ENCODE measurements at places on chromosomes 2 and 18.

GRCh38 chr2:124875627-124876244, 850.6 kb downstream of the CNTNAP5 start:
- DNase-seq = no peak

DNA sequence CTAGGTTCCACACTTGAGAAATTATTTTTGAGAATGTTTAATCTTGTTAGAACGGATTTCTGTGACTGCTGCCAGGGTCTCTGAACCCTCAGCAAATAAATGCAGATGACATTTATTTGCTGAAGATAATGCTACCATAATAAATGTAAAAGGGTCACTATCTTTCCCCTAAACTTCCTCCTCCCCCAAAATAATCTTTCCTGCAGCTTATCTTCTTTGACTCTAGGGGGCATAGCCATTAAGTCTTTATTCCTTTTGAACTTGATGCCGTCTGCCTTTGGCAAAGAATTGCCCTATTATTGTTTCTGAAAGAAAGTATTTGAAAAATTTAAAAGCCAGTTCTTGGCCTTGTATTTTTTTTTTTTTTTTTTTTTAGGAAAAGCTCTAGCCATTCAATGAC, 63.6 kb upstream of the ACSL3 start:
- DNase-seq = no peak

DNA sequence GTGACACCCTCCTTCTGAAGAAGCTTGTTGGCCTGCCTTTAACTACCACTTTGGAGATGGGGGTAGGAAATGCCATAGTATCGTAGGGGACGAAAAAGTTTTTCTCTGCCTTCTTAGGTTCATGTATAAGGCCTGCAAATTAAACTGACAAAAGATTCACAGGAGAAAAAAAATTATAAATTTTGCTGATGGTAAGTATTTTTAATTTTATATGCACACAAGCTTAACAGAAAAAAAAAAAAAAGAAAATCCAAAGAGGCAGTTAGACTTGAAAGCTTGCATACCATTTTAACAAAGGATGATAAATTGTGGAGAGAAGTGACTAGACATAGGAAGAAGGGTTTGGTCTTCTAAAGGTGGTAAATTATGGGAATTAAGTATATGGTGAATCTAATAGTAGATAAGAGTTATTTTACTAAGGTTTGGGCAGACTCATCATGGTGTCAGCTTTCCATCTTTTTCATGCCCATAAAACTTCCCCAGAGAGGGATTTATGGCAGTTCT, 62.5 kb upstream of the B3GNT2 start:
- DNase-seq = no peak

- no peak for DNase-seq
These were observed 264.6 kb downstream of the RBM43 start for GRCh38 chr2:150997066-150997465.

GRCh38 chr2:181158427-181158826, 178.0 kb downstream of the UBE2E3 start:
- no peak for DNase-seq

DNA sequence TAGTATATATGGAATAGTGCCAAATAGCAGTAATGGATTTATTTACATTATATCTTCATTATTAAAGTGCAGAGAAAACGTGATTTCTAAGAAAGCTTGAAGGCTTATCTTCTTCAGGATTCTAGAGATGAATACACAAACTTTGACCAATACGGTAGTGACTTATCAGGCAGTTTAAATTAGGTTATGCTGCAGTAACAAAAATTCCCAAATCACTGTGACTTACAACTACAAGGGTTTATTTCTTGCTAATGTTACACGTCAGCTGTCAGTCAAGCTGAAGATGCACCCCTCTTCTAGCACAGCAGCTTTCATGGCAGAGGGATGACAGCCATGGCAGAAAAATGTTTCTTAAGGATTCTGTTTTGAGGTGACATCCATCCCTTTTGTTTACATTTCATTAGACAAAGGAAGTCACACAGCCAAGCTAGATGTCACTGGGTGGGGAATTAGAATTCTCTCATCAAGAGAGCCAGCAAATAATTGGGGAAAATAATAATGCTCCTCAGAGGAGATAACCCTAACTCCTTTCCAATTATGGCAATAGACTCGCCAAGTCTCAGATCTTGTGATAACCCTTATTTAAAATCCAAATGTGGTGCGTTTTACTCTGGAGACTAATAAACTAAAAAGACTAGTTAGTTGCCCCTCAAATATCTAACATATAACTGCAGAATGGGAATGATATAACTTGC, 268.3 kb upstream of the CYP26B1 start:
- no peak for DNase-seq

DNA sequence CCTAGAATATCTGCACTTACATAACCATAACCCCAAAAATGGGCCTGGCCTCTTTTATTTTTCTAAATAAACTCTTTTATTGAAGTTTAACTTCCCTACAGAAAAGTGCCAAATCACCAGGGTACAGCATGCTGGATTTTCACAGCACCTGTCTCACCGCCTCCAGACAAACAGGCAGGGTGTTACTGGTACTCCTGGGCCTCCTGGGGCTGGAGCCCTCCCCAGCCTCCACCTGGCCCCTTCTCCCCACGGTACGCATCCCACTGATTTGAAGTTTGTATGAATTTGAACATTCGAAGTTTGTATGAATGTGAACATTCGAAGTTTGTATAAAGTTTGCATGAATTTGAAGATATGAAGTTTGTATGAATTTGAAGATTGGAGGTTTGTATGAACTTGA, 232.1 kb downstream of the NDUFA10 start:
- DNase-seq = no peak

- DNase-seq = no peak
These were observed 19.9 kb downstream of the SH2D6 start for GRCh38 chr2:85438201-85439024.

DNA sequence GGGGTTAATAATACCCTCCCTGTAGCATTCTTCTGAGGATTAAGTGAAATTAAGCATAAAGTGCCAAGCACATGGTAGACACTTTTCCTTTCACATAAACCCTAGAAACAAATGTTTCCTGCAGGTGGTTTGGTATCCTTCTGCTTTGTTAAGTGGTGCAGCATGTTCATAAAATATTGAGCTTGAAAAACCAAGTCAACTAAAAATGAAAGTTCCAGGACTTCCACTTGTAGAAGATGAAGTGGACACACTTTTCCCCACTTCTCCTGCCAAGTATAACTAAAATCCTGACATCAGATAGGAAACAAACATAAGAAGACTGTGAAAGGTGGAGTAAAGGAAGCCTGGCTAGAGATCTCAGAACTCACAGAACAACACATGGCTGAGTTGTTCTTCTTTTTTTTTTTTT, 90.5 kb downstream of the COLEC12 start:
- no peak for DNase-seq

DNA sequence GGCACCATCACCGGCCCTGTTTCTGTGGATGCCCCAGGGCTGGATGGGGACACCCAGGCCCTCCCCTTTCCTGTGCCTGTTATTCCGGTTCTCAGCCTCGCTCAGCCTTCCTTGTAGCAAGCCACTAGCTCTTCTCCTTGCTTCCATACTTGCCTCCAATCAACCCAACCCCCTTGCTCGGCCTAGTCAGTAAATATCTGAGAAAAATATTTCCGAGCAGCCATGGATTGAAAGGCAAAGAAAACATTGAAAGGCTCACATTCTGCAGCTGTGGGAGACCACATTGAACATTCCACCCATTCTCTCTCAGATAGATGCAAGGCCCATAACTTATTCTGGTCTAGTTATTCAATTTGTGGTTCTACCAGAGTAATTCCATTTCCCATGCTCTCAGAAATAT, 114.9 kb downstream of the SPP2 start:
- no peak for DNase-seq

DNA sequence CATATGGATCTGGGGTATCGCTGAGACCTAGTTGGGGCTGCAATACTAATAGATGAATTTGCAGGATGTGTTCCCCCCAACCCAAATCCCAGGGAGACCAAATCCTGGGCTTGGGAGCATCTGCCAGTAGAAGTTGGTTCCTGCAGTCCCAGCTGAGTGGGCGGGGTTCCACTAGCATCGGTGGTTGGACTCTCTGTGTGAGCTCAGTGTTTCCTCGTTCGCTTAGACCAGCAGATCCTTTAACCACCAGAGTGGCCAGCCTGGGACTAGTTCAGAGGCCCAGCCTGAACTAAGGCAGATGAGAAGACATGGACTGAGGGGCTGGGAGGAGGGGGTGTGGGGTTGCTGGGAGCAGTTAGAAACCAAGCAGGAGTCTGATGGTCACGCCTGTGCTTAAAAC, 40.7 kb downstream of the PCARE start:
- DNase-seq = no peak

DNA sequence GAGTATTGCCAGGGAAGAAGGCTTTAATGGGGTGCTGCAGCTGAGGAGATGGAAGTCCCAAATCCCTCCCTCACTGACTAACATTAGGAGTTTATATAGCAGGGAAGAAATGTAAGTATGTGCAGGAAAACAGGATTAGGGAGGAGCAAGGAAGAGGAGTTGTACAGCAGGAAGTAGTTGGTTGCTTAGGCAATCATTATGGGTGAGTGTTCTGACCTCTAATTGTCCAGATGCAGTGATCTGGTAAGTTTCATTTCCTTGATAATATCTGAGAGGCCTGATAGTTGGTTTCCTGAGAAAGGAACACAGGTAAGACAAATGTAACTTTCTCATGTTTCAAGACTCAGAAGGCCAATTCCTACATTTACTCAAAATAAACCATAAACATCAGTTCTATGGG, 331.9 kb upstream of the GULP1 start:
- no peak for DNase-seq

GRCh38 chr18:74463254-74463653, 6.1 kb upstream of the DIPK1C start:
- no peak for DNase-seq

GRCh38 chr2:128388499-128388941, 69.9 kb upstream of the HS6ST1 start:
- DNase-seq = no peak

GRCh38 chr2:152537081-152537651, 180.1 kb downstream of the PRPF40A start:
- no peak for DNase-seq

DNA sequence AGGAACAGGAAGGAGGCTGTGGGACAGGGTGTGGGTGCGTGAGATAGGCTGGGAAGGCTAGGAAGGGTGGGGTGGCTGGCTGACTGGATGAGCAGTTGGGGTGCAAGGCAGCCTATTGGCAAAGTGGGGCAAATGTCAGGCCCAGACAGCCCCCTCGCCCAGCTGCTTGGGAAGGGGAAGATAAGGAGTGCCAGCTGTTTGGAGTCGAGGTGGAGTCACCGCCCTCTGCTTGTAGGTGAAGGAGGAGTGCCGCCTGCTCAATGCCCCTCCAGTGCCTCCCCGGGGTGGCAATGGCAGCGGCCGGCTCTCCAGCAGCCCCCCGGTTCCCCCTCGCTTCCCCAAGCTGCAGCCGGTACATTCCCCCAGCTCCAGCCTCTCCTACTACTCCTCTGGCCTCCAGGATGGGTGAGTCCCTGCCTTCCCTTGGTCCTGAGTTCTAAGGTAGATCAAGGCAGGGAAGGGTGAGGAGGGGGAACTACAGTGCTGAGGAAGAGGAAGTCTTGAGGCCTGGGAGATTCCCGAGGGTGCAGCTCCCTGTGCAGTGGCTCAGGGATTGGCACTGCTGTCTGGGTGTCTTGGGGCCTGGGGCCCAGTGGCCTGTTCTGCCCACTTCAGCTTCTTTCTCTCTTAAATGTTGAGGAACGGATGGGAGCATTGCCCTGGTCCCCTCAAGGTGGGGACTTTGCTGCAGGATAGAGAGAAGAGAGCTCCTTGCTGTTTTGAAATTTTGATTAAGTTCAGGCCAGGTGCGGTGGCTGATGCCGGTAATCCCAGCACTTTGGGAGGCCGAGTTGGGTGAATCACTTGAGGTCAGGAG, 13.3 kb downstream of the GAREM2 start:
- no peak for DNase-seq

DNA sequence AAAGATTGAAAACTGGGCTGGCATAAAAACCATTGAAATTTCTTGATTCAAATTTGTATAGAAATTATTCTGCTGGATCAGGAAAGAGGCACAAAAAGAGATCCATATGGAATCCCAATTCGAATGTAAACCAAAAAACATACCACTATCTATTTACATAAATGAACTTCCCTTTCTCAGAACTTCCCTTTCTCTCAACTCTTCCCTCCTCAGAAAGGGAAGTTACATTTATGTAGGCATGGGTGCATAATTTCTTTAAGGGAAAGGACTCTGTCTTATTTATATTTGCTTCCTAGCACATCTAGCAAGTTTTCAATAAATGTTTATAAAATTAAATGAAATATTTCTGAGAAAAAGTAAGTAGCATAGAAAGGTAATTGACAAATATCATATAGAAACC, 398.1 kb upstream of the ATP5MC3 start:
- DNase-seq = no peak

DNA sequence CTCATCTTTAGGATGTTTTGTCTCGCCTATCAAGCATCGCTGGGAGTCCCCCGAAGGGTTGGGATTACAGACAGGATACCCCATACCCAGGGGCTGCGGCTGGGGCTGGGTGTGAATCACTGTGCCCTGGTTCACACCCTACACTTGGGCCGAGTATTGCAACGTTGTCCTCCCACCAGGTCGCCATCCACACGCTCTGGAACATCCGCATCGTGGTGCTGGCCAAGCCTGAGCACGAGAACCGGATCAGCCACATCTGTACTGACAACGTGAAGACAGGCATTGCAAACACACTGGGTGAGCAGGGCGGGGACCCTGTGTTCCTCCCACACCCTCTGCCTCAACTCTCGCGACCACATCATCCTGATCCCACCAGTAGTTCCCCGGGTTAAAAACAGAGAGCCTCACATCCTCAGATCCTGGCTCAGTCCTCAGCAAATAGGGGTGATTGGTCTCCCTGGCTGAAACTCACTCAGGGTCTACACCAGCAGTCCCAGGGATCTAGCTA, 87.3 kb upstream of the ATG16L1 start:
- DNase-seq = no peak

- DNase-seq = no peak
These were observed 619 bp upstream of the FAM168B start for GRCh38 chr2:131093696-131094462.

GRCh38 chr2:1755436-1756191, 11.3 kb upstream of the PXDN start:
- no peak for DNase-seq

GRCh38 chr2:73983322-73984202, 1.1 kb upstream of the TET3 start:
- DNase-seq = no peak

DNA sequence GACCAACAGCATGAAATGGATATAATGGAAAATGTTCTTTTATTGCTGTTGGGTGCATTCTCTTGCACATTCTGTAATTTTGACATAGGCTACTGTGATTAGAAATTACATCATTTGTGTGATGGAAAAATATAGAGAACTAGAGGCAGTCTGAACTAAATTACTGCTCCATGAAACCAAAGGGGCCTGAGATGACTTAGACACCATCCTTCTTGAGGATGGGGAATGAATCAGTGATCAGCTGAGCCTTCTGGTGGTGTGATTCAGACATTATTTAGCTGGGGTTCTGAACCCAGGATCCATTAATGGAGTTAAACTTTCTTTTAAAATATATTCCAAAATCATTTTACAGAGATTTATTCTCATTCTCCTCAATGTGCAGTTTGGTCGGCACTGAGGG, 135.8 kb downstream of the LDLRAD4 start:
- no peak for DNase-seq

DNA sequence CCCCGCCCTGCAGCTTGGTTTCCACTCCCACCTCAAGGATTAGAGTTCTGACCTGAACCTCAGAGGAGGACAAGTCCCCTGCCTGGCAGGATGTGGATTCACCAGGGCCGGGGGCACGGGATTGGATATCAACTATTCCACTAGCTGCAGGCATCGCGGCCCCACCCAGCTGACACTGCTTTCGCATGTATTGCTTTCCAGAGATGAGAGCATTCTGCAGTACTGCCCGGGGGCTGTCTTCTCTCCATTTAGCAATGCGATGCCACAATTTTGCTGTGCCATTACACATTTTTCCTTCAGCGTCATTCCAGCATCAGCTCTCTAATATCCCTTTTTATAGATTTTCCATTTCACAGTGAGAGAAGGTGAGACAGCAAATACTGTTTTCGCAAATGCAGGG, 42.0 kb downstream of the CTIF start:
- DNase-seq = no peak
